Stimulated activated CD8-positive, alpha-beta memory T cell treated with anti-CD3 and anti-CD28 coated beads, Interleukin-7, amount 100 ng/mL, for 4 hours (primary cell): ENCODE measurements at places on chromosomes 4 and X.

GRCh38 chrX:148457279-148457678 is 43.1 kb upstream of the AFF2 start:
- DNase-seq, result no peak

DNA sequence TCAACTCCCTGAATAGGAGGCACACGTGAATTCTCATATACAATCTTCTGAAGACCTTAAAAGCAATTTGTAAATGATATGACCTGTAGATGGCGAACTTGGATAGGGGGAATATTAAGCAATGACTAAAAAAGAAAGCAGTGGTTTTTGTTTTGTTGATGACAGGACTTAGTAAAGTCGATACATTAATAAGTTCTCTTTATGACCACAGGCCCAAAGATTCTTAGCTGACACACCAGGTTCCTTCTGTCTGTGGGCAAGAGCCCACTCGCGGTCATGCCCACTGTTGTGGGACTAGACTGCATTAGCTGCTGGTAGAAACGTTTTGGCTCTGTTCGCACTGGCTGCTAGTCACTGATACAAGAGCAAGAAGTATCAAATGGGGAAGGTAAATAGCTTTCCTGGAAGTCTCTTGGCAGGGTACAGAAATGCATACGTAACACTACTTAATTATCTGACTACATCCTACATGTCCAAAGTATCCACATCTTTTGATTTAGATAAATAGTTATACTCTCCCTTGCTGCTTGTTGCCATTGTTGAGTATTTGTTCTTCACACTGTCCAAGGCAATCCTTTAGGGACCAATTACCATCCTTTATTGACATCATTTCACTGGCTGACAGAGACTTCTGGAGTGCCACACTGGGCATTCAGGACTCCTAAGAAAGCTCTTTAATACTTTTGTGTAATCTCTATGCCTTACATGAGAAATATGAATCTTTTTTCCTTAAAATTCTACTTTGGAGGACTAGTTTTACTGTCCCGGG is 31.0 kb downstream of the ALPK1 start:
- DNase-seq, result no peak

- DNase-seq, result no peak
These were observed 56.8 kb downstream of the SMIM20 start for GRCh38 chr4:25970691-25971432.

- no peak for DNase-seq
These were observed 35.4 kb upstream of the SPON2 start for GRCh38 chr4:1207603-1208265.

DNA sequence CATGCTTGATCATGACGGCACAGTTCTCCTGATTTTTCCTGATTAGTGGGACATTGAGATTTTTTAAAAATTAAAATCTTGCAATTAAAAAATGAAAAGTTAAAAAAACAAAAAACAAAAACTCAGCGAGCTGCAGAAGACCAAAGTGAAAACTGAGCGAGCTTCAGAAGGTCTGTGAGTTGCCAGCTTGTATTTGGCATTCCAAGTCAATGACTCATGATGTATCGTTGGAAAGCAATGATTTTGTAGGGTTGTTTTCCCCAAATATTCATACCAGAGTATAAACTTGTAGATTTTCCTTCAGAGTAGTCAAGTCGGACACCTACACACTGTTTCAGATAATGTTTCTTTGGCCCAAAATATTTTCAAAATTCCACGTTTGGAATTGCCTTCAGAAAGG is 76.9 kb downstream of the LRRC66 start:
- no peak for DNase-seq

GRCh38 chrX:1767026-1767425 is 152.2 kb downstream of the ASMT start:
- no peak for DNase-seq

- DNase-seq, result no peak
These were observed 1860.5 kb upstream of the ADGRL3 start for GRCh38 chr4:59339631-59340030.

DNA sequence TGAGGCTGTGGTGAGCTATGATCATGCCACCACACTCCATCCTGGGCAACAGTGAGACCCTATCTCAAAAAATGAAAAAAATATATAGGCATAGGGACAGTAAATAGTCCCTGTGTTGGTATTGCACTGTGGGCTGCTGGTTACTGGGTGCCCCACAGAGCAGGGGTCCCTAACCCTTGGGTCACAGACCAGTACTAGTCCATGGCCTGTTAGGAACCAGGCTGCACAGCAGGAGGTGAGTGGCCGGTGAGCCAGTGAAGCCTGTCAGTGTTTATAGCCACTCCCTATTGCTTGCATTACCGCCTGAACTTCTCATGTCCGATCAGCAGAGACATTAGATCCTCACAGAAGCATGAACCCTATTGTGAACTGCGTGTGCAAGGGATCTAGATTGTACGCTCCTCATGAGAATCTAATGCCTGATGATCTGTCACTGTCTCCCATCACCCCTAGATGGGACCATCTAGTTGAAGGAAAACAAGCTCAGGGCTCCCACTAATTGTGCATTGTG is 106.5 kb downstream of the TNIP2 start:
- DNase-seq, result no peak

GRCh38 chrX:11287505-11287904 is 5.7 kb upstream of the AMELX start:
- no peak for DNase-seq

DNA sequence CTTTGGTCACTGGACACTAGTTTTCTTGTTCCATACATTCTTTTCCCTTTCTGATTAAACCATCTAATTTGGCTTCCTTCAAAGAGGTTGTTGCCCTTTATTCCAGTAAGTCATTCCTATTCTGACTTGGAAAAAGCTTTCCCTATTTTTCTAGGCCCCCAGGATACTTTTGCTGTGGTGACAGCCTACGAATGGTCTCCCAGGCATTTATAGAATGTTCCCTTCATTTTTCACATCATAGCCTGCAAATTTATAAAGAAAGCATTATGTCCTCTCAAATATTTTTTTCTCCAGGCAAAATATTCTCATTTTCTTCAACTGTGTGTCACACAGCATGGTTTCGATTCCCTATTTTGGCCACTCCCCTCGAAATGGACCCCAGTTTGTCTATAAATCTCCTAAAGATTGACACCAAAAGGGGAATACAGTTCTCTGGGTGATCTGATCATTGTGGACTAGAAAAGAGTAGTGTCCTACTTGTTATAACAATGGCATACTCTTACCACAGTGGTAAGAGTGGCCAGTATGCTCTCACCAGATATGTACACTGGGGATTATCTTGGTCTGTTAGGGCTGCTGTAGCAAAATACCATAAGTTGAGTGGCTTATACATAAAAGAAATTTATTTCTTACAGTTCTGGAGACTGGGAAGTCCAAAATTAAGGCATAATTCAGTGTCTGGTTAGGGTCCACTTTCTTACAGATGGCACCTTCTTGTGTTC is 41.5 kb upstream of the BMP2K start:
- no peak for DNase-seq

- no peak for DNase-seq
These were observed 126.9 kb downstream of the VCX3B start for GRCh38 chrX:8591501-8591900.

GRCh38 chr4:102564399-102565059 is 63.4 kb downstream of the NFKB1 start:
- DNase-seq, result no peak

DNA sequence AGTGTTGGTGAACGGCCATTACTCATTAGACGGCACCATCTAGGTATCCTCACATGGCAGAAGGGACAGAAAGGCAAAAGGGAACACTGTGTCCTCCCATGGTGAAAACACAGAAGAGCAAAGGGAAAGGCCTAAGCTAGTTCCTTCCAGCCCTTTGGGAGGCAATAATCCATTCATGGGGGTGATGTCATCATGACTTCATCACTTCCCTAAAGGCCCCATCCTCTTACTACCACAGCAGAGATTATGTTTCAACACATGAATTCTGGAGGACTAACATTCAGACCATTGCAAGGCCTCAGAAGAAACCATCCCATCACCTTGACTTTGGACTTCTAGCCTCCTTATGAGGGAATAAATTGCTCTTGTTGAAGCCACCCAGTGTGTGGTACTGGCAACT is 238.2 kb downstream of the MGST2 start:
- no peak for DNase-seq

DNA sequence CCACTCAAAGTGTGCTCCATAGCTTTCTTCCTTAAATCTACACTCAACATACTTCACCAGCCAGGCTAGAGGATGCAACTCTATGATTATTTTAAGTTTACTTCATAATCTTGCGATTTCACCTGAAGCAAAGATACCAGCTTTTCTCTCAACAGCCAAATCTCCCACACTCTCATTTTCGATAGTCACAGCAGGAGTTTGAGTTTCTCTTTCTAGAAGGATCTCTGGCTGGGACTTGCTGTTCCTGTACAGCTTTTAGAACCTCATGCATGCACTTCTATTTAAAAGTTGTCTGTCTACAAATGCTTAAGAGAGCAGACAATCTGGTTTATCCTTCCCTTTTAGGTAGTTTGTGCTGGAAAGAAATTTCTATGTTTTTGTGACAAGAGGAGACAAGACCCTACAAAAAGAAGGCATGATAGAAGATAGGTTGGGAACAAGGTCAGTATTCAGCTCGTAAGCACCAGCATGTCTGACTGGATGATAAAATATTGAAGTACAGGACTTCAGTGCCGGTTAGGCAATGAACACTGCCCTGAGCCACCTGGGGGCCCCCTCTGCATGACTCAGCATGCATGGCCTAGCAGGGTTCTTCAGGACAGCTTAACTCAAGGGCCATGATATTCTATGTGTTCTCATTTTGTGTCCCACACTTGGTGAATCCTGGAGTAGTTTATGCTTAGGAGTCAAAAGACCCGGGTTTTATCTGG is 65.6 kb downstream of the ATXN3L start:
- DNase-seq, result no peak

GRCh38 chr4:94442251-94442650 is 9.5 kb upstream of the PDLIM5 start:
- DNase-seq, result no peak
